ENCODE measurements at places on chromosomes 3 and 15. TPM values are rescaled to one million over a fixed set of nuclear protein-coding genes. Genes with fewer than 3 reads are reported as not detected.

Gene SLC28A1
- total RNA-seq = 33.2 TPM

Gene ZNF385D
- total RNA-seq = 0.74 TPM

Gene SI
- not detected for total RNA-seq

Gene DYNC1LI1
- 16.1 TPM for total RNA-seq

GRCh38 chr3:39448506-39449233, 18.8 kb upstream of the MOBP start:
- DNase-seq = no peak

- DNase-seq = no peak
Measured at GRCh38 chr15:56568466-56569167, 103.7 kb upstream of the MNS1 start.

- DNase-seq = no peak
Measured at GRCh38 chr15:74261041-74261440, 24.9 kb downstream of the CCDC33 start.

- no peak for DNase-seq
Measured at GRCh38 chr3:188272481-188273372, 118.8 kb downstream of the LPP start.

- no peak for DNase-seq
Measured at GRCh38 chr3:121957674-121958415, 63.6 kb downstream of the SLC15A2 start.

- no peak for DNase-seq
Measured at GRCh38 chr3:109545746-109546145, 208.4 kb upstream of the DPPA4 start.

DNA sequence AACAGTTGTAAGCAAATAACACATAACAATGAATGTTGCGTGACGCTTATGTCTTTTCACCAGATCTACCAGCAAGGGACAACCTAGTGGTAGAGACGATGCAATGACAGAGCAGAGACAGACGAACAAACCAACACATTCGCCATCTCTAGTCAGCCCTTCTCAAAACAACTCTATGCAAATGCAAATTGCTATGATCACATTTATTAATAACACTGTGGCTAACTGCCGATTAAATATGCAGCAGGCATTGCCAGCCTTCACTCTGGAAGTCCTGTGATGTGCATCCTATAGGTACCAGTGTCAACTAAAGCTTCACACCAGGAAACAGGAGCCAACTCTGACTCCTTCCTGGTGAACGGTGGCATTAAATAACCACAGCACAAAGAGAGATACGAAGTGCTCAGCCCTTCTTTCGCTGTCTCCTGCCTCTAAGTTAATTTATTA, 94.2 kb downstream of the FOXP1 start:
- DNase-seq = no peak

GRCh38 chr3:12288182-12289129, at the start of gene PPARG:
PPARG (plus strand) TSS chr3:12289070; CDS start chr3:12379712, 90,642 bp downstream.
- peak; percentile 57 for DNase-seq
